Uterus (tissue), 4 donors: ENCODE measurements at places on chromosomes 2 and 18.

- peak; percentile 18 for DNase-seq
These were observed at the start of gene MAPK4 for GRCh38 chr18:50559752-50560680. TSS of gene MAPK4 (plus strand) at chr18:50560087. CDS start at chr18:50663959, 103,872 bp downstream.

GRCh38 chr18:63909870-63910269 is 2.1 kb downstream of the SERPINB10 start:
- DNase-seq, result no peak

- DNase-seq, result no peak
These were observed 138.1 kb downstream of the LRRC30 start for GRCh38 chr18:7369006-7369405.

- no peak for DNase-seq
These were observed 13.5 kb upstream of the DARS1 start for GRCh38 chr2:135998879-135999278.

DNA sequence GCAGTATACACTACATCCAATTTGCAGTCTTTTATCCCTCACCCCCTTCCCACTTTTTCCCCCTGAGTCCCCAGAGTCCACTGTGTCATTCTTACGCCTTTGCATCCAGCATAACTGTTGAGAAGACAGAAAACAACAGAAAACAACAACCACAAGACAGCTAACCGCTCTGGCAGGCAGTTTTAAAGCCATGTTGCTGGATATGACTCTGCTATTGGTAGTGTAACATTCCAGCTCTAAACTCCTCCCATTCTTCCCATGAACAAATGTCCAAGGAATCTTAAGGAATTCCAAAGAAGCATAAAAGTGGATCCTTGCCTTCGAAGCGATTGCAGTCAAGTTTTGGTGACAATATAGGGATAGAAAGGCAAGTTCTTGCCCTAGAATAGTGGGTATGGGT is 599.1 kb downstream of the NYAP2 start:
- no peak for DNase-seq

- no peak for DNase-seq
These were observed 160.0 kb downstream of the UBE2E3 start for GRCh38 chr2:181140414-181140813.

- DNase-seq, result no peak
These were observed 230.0 kb upstream of the KLHL29 start for GRCh38 chr2:23155022-23155421.

DNA sequence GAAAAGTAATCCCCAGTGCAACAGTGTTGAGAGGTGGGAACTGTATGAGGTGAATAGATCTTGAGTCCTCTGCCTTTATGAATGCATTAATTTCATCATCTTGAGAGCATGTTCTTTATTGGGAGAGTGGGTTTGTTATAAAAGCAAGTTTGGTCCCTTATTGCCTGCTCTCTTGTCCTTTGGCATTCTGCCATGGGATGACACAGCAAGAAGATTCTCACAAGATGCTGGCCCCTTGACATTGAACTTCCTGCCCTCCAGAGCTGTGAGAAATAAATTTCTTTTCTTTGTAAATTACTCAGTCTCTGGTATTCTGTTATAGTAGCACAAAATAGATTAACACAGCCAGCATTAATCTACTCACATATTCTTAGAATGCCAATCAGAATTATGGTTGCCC is 108.6 kb downstream of the EHBP1 start:
- peak; percentile 35 for DNase-seq
